Stimulated activated CD8-positive, alpha-beta memory T cell treated with anti-CD3 and anti-CD28 coated beads, Interleukin-4, amount 100 ng/mL, for 24 hours (primary cell): ENCODE measurements at places on chromosomes 2 and 18.
A peak's percentile ranks its signal among the peaks of the same experiment; 100 is the strongest.

DNA sequence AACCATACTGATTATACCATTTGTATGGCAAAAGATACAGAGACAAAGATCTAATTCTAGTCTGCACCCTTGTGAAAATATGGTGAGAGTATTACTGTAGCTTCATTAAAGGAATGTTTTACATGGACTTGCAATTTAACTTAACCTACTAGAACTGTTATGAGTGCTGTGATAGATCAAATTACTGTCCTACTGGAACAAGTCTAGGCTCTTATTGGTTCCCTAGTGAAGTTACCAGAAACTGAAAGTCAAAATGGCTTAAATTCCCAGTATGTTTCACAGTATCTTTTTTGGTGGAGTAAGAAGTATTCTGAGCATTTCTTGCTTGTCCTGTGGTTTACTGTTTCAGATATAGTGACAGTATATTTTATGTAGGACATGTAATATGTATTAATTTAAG lies 3.8 kb upstream of the TBR1 start:
- no peak for DNase-seq

DNA sequence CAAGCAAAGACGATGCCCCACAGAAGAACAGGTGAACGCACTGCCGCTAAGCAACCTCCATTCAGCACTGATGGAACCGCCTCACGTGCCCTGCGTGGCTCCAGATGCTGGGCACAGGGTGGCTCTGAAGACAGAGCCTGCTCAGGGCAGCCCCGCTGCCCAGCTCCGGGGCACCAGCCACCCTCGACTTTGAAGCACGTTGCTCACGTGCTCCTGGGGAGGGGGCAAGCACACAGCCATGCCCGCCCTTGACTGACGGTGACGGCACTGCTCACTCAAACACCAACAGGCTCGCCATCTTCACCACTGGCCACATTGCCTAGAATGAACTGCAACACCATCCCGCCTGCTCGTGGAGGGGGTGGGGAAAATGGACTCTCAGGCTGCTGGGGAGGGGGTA lies 251.3 kb downstream of the HDAC4 start:
- DNase-seq, result no peak

DNA sequence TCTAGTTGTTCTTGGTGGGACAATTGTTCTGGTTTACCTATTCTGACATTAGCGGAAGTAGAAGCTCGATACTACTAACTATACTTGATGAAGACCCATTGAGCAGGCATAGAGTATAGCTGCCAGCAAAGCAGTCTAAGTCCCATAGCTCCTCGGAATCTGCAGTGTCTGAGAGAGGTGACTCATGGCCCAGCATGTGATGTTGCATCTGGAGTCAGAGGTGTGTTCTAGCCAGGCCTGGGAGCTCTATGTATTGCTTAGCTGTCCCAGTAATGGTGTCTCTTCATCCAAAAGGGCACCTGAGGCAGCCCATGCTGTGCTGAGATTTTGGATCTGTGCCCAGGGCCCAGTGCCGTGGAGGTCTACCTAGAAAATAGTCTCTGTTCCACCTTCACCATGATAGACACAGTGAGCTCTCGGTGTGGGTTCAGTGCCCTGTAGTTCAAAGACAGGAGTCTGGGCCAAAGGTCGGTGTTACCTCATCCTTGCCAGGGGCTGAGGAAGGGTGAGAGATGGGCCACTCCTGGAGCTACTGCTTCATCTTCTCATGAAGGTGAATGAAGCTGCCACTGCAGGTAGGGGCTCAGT lies 47.3 kb downstream of the MEX3C start:
- DNase-seq, result no peak

DNA sequence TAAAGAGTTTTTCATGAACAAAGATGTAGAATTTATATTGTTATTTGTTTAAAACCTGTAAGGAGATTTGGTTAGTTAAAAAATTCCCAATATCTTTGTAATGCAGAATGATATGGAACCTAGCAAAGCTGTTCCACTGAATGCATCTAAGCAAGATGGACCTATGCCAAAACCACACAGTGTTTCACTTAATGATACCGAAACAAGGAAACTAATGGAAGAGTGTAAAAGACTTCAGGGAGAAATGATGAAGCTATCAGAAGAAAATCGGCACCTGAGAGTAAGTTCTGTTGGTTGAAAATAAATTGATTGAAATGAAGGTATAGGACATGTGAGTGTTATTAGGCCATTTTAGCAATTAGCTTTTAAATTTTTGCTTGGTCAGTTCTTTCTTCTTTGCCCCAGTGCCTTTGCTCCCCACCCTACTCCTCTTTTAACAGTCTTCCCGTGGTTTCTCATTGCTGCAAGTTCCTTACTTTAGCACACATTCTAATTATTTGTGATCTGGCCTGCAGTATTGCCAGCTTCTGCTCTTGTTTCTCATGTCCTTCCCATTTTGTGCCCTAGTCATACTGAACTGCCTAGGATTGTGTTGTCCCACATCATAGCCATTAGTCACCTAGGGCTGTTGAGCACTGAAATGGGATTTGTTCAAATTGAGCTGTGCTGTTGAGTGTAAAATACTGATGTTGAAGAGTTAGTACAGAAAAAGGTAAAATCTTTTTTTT lies 36.6 kb downstream of the VAPA start:
- DNase-seq, result no peak

DNA sequence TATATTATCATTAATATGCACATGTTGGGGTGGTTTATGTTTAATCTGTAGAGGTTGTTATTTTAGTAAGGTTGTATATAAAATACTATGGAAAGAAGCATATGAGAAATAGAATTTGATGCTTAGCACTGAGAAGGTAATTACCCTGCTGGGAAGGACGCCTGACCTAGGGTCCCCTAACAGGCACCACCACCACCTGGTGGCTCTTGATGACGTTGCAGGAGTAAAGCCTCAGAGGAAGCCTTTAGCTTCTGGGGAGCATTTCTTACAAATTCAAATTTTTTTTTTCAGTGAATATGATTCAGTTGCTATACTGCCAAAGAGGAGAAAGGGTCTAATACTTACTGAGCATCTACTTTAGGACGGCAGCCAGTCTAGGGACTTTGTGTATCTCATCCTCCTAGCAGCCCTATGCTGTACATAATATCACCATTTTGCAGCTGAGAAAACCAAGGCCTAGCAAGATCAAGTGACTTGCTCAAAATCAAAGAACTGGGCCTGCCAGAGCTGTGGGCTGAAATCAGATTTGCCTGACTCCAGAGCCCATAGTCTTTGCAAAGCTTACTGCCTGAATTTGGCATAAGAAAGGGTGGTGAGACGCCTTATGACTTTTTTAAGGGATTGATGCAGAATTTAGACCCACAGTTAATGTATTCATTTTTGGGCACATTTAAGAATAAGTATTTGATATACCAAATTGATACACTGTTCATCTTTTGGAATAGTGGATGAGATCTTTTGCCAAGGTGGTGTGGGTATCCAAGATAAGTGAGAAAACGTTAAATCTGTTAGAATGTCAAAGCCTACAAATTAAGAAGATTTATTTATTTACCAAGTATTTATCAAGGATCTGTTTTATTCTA lies 78.8 kb upstream of the GAREM1 start:
- peak; percentile 20 for DNase-seq

- no peak for DNase-seq
Observed at GRCh38 chr2:58604096-58604495, 363.0 kb upstream of the FANCL start.

- no peak for DNase-seq
Observed at GRCh38 chr2:175436076-175436475, 254.6 kb upstream of the ATP5MC3 start.

- DNase-seq, result no peak
Observed at GRCh38 chr2:33530690-33531548, 54.5 kb downstream of the RASGRP3 start.

- DNase-seq, result no peak
Observed at GRCh38 chr2:54572262-54572635, 116.1 kb downstream of the SPTBN1 start.

- no peak for DNase-seq
Observed at GRCh38 chr2:183035954-183036669, 2.1 kb downstream of the NCKAP1 start.

DNA sequence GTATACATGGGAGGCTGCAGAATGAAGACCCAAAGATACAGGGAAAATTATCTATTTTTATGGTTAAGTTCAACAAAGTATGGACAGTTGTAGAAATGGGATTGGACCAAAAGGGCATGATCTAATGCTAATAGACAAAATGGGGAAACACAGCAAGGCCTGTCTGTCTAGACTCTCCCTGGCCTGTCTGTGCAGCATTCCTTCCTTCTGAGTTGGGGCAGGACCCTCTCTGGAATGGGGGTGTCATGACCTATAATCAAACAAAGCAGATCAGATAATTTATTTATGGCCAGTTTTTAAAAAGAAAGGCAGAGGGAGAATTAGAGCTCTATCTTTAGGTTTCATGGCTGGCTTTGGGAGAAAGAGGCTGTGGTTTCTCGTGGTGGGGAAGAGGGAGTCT lies 104.4 kb downstream of the CTIF start:
- DNase-seq, result no peak

DNA sequence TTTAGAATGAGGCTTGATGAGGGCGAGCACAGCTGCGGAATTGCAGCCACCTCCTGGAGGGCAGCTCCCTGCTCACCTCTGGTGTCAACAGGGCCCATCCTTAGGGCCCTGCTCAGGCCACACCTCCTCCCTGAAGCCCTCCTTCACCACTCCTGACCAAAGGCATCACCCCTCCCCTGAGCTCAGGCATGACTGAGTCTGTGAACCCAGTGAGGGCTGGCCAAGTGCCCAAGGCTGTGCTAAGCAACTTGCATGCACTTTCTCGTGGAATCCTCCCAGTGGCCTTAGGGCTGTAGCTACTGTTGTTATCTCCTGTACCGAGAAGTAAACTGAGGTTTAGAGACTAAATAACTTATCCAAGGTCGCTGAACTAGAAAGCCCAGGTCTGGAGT lies 101.7 kb downstream of the KLHL29 start:
- DNase-seq, result no peak

GRCh38 chr2:46563186-46563585 lies 83.8 kb downstream of the TMEM247 start:
- DNase-seq, result no peak

- no peak for DNase-seq
Observed at GRCh38 chr2:171410101-171410500, 23.7 kb downstream of the METTL8 start.

- DNase-seq, result no peak
Observed at GRCh38 chr18:13124411-13124810, 94.1 kb upstream of the LDLRAD4 start.

DNA sequence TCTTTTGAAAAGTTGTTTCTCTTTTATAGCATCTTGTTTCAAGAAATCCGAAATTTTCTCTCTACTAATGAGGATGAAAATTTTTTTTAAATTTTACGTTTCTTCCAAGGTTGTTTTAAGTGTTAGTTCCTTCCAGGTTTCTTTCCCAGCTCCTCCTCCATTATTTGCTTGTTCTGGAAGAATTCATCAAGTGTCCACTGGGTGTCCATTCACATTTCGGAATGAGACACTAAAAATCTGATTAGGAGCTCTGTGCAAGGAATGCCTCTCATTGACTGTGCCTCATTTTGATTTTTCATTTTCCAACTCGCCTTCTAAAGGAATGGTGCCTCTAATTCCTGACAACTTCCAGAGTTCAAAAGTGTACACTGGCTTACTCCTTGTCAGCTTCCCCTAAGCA lies 6.1 kb downstream of the SP100 start:
- no peak for DNase-seq

- DNase-seq, result peak; percentile 56
Observed at GRCh38 chr2:239548451-239548871, 147.6 kb upstream of the HDAC4 start.

DNA sequence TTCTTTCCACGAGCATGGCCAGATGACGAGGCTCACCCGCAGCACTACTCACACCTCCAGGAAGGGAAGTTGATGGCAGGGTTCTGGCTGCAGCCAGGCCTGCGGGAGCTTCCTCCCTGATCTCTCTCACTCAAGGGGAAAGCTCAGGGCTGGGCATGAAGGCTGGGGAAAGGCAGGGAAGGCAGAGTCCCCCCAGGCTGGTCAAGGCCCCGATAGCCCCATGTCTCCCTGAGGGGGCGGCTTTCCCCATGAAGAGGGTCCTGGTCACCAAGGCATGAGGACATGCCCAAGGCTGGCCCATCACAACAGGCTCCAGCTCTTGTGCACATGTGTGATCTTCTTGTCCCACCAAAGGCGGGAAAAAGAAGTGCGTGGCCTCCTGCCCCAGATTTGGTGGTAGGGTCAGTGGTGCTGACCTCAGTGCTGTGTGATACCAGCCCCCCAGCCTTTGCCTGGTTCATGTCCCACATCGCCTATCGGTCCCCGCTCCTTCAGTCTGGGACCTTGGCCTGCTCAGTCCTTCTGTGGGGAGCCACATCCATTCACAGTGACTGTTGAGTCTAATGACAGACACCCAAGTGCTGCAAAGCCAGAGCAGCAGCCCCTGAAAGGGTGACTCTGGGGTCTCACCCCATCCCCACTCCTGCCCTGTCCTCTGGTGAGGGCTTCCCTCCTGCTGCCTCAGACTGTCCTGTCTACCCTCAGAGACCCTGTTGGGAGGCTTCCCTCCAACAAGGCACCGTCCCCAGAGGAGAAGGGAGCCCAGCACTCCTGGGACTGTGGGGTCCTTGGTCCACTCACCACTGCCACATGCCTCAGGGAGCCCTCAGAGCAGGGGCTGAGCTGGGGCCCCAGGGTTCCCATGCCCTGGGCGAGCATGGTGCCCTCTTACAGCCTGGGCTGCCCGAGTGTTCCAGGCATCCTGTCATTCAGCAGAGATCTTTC lies 49.8 kb upstream of the ALPP start:
- DNase-seq, result no peak

- DNase-seq, result no peak
Observed at GRCh38 chr2:101300164-101300563, 8.3 kb downstream of the RNF149 start.

GRCh38 chr2:42001711-42002201 lies 46.1 kb upstream of the PKDCC start:
- DNase-seq, result no peak

GRCh38 chr2:144472911-144473310 lies 47.0 kb downstream of the ZEB2 start:
- DNase-seq, result no peak

GRCh38 chr2:145094370-145094769 lies 574.5 kb upstream of the ZEB2 start:
- no peak for DNase-seq

GRCh38 chr2:67548317-67549201 lies 151.4 kb downstream of the ETAA1 start:
- DNase-seq, result no peak

DNA sequence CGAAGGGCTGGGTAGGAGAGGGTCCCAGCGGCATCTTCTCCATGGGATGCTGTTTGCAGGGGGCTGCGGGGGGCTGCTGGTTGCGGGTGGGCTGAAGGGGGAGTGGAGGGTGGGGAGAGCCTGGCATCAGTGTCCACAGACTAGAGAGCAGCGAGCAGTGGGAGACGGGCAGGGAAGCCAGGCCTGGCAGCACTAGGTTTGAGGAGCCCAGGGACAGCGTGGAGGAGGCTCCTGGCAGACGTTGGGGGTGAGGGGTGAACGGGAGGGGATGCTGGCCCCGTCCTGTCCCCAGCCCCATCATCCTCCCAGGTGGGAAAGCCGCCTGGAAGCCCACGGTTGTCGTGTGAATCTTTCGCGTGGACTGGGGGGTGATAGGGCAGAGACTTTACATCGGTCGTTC lies 48.2 kb upstream of the TFCP2L1 start:
- DNase-seq, result no peak

GRCh38 chr2:171630812-171631626 lies 56.2 kb upstream of the DYNC1I2 start:
- no peak for DNase-seq

GRCh38 chr2:120949027-120949956 lies 213.6 kb downstream of the GLI2 start:
- DNase-seq, result no peak

- DNase-seq, result no peak
Observed at GRCh38 chr18:46133534-46133933, 29.3 kb downstream of the HAUS1 start.

- no peak for DNase-seq
Observed at GRCh38 chr2:235556901-235557300, 63.1 kb downstream of the AGAP1 start.

GRCh38 chr18:57210716-57211411 lies 64.0 kb downstream of the BOD1L2 start:
- no peak for DNase-seq
